Right renal pelvis (tissue), 4 donors: ENCODE measurements at places on chromosomes 7 and 10.

DNA sequence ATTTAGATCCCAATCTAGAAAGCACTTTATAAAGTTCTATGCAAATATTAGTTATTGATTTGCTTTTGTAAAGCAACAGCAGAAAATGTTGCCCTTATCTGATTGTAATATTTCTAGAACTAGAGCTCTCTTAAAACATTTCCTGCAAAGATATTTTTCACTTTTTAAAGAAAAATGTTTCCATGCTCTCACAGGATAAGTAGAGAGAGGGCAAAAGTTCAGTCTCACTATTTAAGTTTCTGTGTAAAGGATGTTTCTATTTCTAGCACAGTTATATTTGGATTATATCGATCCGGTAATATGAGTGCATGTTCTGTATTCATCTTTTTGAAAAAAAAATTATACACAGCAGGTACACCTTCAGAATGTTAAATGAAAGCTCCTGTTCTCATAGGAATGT, 82.1 kb downstream of the PON1 start:
- no peak for DNase-seq

DNA sequence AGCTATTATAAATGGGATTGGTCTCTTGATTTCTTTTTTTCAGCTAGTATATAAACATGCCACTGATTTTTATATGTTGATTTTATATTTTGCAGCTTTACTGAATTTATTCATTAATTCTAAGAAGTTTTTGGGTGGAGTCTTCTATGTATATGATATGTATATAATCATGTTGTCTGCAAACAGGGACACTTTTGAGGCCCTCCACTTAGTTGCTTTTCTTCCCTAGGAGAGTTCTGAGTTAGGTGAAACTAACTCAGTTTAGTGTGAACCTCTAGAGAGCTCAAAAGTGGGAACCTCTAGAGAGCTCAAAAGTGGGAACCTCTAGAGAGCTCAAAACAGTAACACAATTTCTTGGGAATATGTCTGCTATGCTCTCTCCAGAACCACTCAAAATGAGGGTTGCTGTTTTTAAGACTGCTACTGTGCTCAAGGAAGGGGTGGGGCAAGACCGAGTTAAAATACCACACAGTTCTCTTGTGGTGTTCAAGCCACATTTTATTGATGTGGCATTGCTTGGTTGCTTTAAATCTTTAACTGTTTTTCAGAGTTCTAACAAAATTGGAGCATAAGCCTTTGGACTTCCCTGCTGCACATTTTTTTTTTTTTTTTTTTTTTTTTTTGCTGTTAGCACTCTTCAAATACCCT, 13.2 kb downstream of the CCDC7 start:
- DNase-seq, result no peak

- DNase-seq, result no peak
Measured at GRCh38 chr10:123166618-123167017, 12.4 kb downstream of the BUB3 start.

GRCh38 chr10:19245889-19246752, 197.5 kb downstream of the MALRD1 start:
- DNase-seq, result no peak

DNA sequence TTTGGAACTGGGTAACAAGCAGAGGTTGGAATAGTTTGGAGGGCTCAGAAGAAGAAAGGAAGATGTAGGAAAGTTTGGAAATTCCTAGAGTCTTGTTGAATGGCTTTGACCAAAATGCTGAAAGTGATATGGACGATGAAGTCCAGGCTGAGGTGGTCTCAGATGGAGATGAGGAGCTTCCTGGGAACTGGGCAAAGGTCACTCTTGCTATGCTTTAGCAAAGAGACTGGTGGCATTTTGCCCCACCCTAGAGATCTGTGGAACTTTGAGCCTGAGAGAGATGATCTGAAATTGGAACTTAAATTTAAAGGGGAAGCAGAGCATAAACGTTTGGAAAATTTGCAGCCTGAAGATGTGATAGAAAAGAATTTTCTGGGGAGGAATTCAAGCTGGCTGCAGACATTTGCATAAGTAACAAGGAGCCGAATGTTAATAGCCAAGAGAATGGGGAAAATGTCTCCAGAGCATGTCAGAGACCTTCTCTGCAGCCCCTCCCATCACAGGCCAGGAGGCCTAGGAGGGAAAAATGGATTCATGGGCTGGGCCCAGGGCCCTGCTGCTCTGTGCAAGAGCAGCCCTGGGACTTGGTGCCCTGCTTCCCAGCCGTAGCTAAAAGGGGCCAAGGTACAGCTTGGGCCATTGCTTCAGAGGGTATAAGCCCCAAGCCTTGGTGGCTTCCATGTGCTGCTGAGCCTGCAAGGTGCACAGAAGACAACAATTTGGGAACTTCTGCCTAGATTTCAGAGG, 3.6 kb downstream of the PDSS1 start:
- no peak for DNase-seq

DNA sequence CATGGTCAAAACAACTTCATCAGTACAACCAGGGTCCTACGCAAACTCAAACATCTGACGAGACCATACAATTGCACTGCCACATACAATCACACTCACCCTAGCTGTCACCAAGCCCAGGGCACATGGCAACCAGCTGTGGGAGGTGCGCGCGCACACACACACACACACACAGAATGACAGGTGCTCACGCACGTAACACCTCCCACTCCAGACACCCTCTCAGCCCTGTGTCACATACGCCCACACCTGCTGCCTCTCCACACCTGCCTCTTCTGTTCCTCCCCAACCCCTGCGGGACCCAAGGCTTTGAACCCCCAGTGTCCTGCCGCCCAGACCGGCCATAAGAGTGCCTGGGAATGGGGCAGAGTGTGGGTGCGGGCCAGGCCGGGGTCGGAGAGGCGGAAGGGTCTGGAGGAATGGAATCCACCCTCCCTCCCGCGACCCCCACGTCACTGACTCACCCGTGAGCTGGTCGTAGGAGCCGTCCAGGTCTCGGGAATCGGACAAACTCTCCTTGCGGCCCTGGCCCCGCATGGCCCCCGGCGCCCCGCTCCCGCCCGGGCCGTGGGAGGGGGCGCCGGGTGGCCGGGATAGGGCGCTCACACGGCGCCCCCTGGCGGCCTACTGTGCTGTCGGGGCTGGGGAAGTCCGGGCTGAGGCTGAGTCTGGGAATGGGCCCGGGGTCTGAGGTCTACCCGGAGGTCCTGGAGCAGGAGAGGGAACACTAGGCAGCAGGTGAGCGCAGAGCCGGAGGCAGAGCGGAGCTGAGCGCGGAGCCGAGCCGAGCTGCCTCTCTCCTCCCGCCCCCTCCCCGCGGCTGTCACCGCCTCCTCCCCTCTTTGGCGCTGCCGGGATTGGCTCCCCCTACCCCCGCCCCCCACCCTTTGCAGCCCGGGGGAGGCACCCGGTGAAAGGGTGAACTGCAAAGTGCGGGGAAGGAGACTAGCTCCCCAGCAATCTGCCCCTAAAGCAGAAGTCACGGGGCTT, at the start of gene KCNIP2:
TSS of gene KCNIP2 (minus strand) at position 769 of the 990 bp plus-strand sequence. CDS start at position 537, 232 bp downstream.
- no peak for DNase-seq

DNA sequence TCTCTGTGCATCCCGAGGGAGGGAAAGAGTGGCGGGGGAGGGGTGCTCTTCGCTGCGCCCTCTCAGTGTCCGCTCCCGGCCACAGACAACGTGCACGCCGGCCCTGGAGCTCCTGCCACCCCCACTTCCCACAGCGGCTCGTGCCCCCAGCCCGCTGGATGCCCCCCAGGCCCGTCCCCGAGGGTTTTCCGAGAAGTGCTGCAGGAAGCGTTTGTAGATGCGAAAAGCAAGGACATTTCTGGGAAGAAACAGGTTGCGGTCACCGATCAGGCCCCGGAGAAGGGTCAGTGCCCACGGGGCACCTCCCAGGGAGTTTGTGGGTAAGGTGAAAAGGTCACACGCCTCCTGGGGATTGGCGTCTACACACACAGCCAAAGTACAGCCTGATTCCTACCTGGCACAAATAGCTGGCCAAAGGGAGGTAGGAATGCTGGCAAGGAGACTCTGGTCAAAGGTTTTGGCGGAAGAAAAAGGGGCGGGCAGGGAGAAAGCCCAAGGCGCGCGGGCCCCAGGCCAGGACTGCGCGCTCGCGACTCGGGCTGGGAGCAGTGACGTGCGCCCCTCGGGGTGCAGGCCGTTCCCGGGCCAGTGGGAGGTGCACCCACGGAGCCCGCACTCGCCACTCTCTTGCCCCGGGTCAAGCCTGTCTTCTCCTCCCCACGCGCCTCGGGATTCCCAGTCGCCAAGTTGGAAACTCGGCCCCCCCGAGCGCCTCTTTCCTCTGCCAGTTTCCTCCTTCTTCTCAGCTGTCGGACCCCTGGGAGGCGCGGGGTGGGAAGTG, 1.5 kb upstream of the NRP1 start:
- DNase-seq, result peak; percentile 51

DNA sequence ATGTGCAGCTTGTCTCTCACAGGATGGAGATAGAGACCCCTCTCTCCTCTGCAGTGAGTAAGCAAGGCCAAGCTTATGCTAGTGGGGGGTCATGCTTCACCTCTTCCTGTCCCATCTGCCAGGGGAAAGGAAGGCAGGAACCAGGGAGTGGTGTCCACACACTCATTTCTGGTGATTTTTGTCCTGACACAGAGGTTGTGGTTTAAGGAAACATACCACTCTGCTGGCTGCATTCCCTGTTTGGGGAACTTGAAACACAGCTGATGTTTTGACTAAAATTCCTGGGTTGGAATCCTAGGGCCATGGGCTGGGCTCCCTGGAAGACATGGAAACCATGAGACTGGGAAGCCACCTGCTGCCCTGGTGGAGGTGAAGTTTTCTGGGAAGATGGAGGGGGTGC, 21.4 kb downstream of the C10orf120 start:
- no peak for DNase-seq
